ENCODE measurements at places on chromosomes 2 and 18.

DNA sequence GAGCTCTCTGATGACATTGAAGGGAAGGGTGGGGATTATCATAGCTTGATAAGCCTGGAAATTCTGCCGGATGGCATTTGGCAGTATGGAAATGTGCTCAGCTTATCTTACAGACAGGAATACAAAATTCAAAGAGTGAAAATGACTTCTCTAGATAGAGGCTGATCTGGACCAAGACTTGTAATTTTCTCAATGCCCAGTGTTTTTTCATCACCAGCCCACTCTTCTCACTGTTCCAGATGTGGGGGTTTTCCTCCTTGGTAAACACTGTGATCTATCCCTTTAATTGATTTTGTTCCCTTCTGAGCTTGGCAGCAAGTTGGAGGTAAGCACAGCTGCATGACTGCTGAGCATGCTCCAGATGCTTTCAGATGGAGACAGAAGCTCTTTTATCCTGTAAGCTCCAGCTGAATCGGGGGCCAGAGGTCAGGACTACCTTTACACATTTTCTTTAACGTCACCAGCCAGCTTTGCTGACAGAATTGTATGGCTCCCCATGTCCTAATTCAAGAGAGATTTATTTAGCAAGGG is 287.4 kb upstream of the TCF4 start:
- no peak for DNase-seq

- no peak for DNase-seq
These were observed 112.1 kb downstream of the MCFD2 start for GRCh38 chr2:46803547-46803878.

GRCh38 chr2:198077477-198077876 is 273.1 kb downstream of the PLCL1 start:
- DNase-seq = no peak

GRCh38 chr18:62828091-62828640 is 112.8 kb downstream of the PHLPP1 start:
- no peak for DNase-seq

- no peak for DNase-seq
These were observed 42.1 kb upstream of the CDH19 start for GRCh38 chr18:66645983-66646382.

DNA sequence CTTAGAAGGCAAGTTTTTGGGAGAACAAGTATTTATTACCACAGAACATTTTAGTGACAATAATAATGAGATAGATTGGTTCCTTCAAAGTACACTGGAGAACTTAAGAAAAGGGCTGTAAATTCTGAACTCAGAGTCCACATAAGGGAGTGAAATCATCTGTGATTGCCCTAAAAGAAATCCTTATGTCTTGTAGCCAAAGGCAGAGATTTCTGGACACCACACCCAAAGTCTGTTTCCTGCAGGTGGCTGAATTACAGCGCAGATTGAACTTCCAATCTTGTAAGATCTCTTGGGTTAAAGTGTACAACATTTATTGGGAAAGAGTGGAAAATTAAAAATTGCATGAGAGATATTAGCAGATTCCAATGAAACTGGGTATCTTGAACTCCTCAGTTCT is 143.8 kb downstream of the TAF4B start:
- no peak for DNase-seq

DNA sequence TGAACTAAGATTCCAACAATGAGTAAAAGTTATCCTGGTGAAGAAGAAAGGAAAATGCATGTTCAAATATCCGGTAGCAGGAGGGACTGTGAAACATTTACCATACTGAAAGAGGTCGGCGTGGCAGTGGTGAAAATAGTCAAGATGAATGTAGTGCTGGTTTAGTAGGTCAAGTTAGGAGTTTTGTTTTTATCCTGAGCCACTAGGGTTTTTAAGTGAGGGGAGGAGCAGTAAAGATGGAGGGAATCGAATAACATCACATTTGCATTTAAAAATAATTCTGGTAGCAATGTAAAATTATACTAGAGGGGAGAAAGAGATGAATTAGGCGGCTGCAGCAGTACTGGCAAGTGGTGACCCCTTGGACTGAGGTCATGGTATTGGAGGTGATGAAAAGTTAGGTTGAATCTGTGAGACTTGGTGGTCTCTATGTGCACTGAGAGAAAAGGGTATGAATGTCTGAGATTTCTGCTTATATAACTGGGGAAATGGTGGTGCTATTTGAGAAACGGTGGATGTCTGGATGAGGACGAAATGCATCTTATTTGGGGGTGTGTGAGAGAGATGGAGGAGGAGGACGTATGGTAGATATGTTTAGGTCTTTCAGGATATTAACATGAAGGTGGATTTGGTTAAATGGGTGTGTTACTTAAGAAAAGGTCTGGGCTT is 5.9 kb downstream of the VAPA start:
- no peak for DNase-seq

GRCh38 chr2:12031866-12032265 is 285.4 kb downstream of the LPIN1 start:
- DNase-seq = no peak

DNA sequence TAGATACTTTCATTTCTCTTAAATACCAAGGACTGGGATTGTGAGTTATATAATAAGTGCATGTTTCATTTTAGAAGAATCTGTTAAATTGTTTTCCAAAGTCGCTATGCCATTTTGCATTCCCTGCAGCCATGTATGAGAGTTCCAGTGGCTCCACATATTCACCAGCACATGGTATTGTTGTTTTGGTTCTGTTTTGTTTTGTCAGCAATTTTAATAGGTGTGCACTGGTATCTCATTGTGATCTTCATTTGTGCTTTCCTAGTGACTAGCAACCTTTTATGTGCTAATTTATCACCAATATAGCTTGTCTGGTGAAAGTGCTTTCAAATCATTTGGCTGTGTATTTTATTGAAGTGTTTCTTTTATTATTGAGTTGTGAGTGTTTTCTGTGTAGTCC is 278.9 kb downstream of the ZNF516 start:
- no peak for DNase-seq

DNA sequence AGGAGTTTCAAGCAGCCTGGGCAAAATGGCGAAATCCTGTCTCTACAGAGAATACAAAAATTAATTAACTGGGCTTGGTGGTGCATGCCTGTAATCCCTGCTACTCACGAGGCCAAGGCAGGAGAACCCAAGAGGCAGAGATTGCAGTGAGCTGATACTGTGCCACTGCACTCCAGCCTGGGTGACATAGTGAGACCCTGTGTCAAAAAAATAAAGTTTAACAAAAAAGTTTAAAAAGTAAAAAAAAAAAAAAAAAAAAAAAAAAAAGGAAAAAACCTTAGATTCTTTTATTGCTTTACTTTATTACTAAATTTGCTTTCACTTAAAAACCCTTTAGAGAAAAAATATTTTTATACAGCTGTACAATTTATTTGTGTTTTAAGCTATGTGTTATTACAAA is 10.7 kb downstream of the CREB1 start:
- no peak for DNase-seq

DNA sequence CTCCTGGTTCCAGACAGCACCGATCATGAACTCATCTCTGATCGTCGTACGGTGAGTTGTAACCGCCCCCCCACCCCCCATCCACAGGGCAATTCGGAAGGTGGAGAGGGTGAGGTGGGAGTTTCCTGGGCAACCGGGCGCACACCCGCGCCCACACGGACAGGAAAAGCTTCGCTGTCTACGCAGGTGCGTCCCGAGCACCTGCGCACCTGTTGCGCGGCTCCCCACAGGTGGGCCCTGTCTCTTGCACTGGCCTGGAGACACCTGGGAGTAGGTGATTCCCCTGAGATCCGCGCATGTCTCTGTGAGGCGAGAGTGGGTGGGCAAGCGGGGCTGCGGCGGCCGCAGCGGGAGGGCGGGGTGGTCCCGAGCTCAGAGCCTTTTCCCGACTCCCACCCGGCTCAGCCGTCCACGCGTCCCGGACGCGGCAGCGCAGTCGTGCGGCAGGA is 459 bp upstream of the ATP6V1C2 start:
- no peak for DNase-seq
